ENCODE measurements at places on chromosomes 11 and 22.
A peak's percentile ranks its signal among the peaks of the same experiment; 100 is the strongest.

GRCh38 chr22:40628354-40629042 is 8.0 kb downstream of the MRTFA start:
- no peak for DNase-seq

GRCh38 chr11:93740031-93740729 is 1.1 kb downstream of the TAF1D start:
- DNase-seq: peak; percentile 18

- no peak for DNase-seq
These were observed 39.7 kb upstream of the AKIP1 start for GRCh38 chr11:8871171-8871775.

GRCh38 chr11:27358296-27358695 is 4.7 kb downstream of the CCDC34 start:
- no peak for DNase-seq

DNA sequence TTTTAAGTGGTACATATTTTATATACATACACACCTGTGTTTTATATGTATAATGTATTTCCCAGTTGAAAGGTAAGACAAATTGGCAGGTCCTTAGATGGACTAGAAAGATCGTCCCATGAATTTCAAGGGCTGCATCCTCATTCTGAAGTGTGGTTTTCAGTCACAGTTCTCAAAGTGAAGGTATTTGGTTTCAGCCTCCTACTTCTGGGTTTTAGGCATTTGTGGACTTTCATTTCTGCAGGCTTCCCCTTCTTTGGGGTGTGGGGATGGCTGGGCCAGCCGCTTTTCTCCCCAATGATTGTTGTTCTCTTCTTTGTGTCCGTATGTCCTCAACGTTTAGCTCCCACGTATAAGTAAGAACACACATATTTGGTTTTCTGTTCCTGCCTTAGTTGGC is 10.0 kb downstream of the DCPS start:
- no peak for DNase-seq

- peak; percentile 87 for DNase-seq
These were observed 6.0 kb upstream of the CCDC188 start for GRCh38 chr22:20156611-20157429.

GRCh38 chr11:7643314-7643713 is 30.0 kb downstream of the CYB5R2 start:
- no peak for DNase-seq

GRCh38 chr22:33919391-33920196 is 682 bp downstream of the LARGE1 start:
- DNase-seq: no peak

- DNase-seq: no peak
These were observed 206.9 kb downstream of the CADM1 start for GRCh38 chr11:115297330-115297729.

GRCh38 chr11:108561535-108561991 is 32.0 kb downstream of the EXPH5 start:
- DNase-seq: no peak

- DNase-seq: no peak
These were observed 14.7 kb upstream of the SYTL2 start for GRCh38 chr11:85825616-85826015.

DNA sequence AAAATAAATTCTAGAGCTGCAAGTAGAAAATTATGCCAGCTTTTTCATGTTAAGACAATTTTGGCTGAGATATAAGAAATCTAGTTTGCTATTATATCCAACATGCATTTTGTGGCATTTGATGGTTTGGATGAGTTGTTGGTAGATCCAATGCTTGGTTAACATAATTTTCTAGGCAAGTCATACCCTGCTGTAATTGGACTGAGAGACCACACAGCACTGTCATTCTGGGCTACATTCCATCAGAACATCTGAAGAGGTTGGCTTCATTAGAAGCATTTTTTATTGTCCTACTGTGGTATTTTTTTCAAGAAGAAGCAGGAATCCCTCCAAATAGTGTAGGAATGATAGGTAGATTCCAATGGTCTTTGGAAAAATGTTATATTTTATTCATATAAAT is 561.0 kb downstream of the LUZP2 start:
- no peak for DNase-seq

- no peak for DNase-seq
These were observed 512.1 kb upstream of the LRRC4C start for GRCh38 chr11:41971592-41971991.

DNA sequence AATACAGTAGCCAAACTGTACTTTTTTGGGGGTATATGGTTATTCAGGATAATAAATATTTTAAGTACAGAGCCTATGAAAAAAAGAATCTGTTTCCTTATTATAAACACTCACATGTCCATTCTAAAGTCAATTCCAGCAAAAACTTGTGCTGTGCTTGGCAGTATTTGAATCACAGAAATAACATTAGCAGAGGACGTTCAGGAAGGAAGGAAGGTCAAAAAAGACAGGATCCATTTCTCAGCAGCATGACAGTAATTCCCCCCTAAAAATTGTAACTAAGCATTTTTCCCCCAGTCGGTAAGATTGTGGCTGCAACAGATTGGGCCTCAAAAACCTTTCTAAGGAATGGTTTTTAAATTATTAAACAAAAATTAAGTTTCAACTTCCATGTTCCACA is 124.8 kb downstream of the ATG16L2 start:
- no peak for DNase-seq

GRCh38 chr22:45441138-45441537 is 27.6 kb downstream of the RIBC2 start:
- peak; percentile 10 for DNase-seq

DNA sequence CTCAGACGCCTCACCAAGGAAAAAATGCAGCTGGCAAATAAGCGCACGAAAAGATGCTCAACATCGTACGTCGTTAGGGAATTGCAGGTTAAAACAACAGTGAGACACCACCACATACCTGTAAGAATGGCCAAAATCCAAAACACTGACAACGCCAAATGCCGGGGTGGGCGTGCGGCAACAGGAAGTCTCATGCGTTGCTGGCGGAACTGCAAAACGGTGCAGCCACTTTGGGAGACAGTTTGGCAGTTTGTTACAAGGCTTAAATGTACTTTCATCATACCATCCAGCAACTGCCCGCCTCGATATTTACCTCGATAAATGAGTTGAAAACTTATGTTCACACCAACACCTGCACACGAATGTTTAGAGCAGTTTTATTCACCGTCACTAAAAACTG is 7.5 kb upstream of the CTSD start:
- DNase-seq: no peak

DNA sequence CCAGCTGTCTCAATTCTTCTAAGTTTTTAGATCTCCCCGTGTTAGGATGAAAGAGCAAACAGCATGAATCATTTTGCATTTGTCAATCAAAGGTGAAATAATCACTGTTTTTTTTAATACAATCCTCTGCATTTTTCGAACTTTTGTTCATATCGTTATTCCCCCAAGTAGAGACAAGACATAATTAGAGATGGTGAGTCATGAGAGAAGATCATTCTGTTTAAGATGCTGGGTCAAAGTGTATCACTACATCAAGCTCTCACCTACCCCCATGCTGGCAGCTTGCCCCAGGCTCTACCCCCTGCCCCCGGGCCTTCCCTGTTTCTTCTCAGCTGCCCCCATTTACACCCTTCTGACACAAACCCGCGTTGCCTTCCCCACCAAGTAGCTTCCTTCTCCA is 30.5 kb upstream of the MYO18B start:
- DNase-seq: no peak

DNA sequence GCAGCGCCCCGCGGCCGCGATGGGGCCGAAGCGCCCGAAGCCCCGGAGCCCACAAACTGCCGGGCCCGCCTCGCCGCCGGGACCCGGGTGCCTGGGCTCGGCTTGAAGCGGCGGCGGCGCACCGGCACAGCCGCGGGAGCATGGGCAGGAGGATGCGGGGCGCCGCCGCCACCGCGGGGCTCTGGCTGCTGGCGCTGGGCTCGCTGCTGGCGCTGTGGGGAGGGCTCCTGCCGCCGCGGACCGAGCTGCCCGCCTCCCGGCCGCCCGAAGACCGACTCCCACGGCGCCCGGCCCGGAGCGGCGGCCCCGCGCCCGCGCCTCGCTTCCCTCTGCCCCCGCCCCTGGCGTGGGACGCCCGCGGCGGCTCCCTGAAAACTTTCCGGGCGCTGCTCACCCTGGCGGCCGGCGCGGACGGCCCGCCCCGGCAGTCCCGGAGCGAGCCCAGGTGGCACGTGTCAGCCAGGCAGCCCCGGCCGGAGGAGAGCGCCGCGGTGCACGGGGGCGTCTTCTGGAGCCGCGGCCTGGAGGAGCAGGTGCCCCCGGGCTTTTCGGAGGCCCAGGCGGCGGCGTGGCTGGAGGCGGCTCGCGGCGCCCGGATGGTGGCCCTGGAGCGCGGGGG is 346 bp downstream of the FJX1 start:
- DNase-seq: no peak

DNA sequence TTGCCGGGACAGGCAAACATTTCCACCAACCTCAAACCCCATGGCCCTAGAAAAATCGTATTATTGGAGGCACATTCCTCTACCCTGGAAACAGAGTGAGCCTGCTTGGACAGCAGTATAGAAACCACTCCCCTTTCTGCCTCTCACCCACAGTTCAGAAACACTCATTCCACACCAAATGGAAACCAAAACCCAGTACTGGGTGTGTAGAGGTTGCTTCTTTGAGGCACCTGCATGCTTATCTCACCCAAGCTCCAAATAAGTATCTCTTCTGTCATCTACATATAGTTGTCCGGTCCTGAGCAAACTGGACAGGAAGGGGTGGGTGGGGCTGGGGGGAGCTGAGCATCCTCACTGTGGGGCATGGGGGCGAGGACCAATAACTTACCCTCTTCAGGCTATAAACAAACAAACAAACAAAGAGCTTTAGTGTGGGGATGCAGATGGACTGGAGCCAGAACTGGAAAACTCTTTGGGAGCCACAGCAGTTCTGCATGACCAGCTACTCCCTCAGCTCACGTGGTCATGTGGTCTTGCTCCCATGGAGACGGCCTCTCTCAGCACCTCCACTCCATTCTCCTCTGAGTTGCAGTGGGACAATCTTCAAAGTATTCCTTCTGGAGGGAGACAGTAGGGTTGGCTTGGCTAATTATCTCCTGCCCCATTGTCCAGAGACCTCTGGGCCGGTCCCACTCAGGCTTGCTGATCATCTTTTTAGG is 1.0 kb upstream of the PLAAT2 start:
- peak; percentile 55 for DNase-seq

DNA sequence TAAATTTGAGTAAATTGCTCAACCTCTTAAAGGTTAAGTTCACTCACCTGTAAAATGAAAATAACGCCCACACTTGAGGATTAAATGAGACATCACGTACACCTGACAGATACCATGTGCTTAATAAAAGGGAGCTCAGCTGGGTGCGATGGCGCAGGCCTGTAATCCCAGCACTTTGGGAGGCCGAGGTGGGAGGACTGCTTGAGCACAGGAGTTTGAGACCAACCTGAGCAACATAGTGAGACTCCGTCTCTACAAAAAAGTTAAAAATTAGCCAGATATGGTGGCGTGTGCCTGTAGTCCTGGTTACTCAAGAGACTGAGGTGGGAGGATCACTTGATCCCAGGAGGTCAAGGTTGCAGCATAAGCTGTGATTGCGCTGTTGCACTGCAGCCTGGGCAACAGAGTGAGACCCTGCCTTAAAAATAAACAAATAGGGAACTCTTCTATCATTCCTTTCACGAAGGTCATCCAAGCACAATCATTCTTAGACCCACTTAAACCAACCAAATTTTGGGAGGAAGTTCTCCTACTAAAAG is 134.1 kb downstream of the BBOX1 start:
- DNase-seq: no peak

DNA sequence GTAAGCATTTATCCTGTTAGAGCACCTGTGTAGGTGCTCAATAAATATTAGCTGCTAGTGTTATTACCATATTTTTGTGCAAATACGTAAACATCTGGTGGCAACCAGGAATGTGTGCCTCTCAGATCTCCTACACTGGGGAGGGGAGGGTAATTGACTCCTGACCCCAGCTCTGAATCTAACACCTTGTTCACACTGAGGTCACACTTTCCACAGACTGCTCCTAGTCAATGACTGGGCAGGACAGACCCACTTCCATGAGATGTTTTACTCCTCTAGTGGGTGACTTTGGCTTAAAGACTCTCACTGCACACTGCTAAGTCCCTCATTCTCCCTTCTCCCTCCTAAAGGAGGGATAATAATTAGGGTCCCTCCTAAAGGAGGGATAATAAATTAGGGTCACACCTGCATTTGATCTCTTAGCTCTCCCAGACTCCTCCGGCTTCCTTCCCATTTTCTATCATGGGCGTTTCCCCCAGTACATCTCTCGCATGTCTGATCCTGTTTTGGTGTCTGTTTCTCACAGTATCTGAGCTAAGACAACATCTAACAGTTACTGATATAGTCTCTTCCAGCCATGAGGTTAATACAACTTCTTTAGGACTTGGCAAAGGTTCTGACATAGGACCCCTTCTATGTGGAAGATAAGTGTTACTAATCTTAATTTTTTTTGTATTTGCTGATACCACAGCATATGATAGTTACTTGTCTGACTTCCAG is 8.0 kb downstream of the CSTPP1 start:
- no peak for DNase-seq

DNA sequence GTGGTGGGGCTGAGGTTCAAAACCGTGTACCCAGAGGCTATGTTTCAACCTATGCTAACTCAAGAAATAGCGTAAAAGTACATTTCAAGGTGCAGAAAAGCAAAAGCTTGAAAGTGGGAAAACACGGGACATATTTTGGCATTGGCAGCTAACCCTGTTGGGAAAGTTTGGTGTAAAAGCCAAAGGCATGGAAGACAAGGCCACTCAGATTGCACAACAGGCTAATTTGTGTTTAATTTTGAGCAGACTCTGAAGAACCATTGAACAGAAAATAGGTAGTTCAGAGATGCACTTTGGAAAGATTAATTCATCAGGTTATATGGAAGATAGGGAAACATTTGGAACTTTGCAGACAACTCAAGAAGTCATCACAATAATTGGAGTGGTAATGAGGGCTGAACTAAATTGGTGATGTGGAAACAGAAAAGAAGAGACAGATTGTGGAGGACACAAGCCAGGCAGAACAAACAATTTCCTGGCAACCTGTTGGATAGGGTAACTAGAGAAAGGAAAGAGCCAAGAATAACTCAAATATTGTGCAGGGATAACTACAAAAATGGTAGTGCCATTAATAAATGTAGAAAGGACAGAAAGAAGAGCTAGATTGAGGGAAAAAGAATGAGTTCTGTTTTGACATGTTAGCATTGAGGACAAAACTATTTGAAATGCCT is 140.5 kb upstream of the PGR start:
- no peak for DNase-seq
